ENCODE measurements at places on chromosomes 6 and 20.

DNA sequence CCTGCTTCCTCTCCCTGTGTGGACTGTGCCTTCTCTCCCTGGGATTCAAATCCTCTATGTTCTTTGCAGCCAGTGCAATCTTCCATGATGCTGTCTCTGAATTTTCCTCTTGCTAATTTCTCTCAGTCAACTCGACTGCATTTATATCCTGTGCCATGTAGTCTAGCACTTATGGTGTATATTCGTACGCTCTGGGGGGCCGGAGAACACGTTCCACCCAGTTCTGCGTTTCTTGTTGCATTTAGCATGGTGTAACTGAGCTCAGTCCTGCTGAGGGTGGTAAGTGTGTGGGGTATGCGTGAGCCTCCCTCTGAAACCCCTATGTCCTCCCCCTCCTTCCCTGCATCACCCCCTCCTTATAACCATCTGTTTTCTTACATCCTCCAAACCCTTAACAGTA is 42.0 kb downstream of the ADTRP start:
- DNase-seq, result no peak

GRCh38 chr6:43838276-43839036 is 68.4 kb downstream of the VEGFA start:
- DNase-seq, result peak; percentile 9

- no peak for DNase-seq
Observed at GRCh38 chr6:160428069-160428430, 79.9 kb downstream of the SLC22A3 start.

GRCh38 chr6:35219683-35220326 is 6.0 kb downstream of the SCUBE3 start:
- DNase-seq, result no peak

GRCh38 chr20:40778894-40779496 is 90.0 kb upstream of the MAFB start:
- DNase-seq, result no peak

GRCh38 chr6:118383924-118384323 is 164.2 kb upstream of the PLN start:
- no peak for DNase-seq

- no peak for DNase-seq
Observed at GRCh38 chr6:86869500-86869899, 67.8 kb upstream of the HTR1E start.

DNA sequence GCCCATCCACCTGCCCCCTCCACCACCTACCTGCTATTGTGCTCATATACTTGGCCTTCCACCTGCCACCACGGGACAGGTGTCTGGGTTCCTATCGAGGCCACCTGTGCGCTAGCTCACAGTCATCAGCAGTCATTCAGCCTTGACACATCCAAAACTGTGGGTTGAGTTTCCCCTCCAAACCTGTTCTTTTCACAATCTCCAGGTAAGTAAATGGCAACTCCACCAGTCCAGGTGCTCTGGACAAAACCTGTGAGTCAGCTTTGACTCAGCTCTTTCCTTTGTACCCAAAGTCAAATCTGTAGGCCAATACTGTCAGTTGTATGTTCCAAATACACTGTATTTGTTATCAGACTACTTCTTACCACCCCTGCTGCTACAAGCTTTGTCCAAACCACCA is 52.6 kb downstream of the SPTLC3 start:
- DNase-seq, result no peak

GRCh38 chr6:102197211-102197610 is 803.7 kb downstream of the GRIK2 start:
- no peak for DNase-seq

- peak; percentile 13 for DNase-seq
Observed at GRCh38 chr6:104486035-104486434, 373.7 kb downstream of the HACE1 start.

- DNase-seq, result peak; percentile 51
Observed at GRCh38 chr6:20952699-20953474, 418.6 kb downstream of the CDKAL1 start.

GRCh38 chr20:59636766-59637370 is 32.5 kb downstream of the PHACTR3 start:
- DNase-seq, result no peak

DNA sequence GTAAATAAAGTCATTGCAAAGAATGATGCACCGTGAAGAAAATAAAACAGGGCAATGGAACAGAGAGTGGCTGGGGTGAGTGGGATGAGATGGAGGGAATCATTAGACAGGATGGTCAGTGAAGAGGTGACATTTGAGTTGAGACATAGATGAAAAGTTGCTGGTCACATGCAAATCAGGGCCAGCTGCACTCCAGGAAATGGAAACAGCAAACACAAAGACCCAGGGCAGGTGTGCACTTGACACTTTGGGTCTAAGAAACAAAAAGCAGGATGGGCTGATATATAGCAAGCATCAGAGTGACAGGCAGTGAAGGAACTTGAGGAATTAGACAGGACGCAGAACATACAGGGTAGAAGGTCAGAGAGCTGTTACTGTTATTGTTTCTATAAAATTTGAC is 171.5 kb upstream of the RIPOR2 start:
- DNase-seq, result no peak

- no peak for DNase-seq
Observed at GRCh38 chr20:52829111-52829510, 143.0 kb upstream of the TSHZ2 start.

- no peak for DNase-seq
Observed at GRCh38 chr6:55290736-55291135, 36.5 kb upstream of the GFRAL start.

GRCh38 chr6:53837865-53838769 is 43.3 kb downstream of the LRRC1 start:
- no peak for DNase-seq

GRCh38 chr6:71481801-71482200 is 193.2 kb downstream of the OGFRL1 start:
- no peak for DNase-seq

DNA sequence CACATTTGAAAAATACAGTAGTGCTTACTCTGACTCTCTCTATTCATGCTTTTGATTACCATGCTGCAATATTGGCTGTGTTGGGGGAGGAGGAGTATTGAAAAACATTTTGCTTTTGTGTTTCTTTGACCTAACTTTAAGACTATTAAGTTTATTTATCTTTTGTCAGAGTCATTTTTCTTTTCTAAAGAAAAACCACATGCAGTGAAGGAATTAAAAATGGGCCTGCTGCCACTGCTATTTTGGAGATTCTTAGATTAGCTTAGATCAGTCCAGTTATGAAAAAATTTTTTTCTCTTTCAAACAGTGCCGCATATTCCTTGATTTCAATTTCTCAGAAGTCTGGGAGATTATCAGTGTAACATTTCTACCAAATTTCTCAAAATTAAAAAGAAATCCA is 36.1 kb downstream of the BCKDHB start:
- no peak for DNase-seq

- no peak for DNase-seq
Observed at GRCh38 chr6:144234399-144234798, 50.7 kb upstream of the UTRN start.

DNA sequence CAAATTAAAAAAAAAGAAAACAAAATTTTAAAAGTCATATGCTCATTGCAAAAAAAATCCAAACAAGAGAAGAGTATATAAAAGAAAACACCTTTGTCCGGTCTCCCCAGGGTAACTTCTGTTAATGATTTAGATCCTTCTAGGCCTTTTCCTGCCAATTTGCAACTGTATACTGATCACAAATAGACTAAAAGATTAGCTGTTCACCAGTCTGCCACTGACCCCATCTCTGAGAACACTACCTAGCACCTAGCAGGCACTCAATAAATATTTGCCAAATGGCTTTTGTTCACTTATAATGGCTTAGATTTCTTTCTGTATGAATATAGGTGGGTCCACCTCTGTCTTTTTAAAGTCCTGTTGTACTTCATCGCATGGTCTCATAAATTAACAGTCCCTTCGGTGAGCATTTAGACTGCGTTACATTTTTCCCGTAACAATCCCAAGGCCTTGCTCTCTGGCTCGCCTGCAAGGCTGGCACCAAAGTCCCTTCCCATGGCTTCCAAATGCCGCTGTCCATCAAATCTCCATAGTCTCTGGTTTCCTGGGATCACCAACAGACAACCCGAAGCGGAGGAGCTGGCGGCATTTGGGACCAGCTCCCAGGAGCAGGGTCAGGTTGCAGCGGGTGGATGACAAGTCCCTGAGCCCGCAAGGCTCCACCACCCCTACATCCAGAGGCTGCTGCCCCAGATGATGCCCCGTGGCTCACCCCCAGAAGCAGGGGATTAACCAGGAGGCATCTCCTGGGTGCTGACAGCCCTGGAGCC is 11.8 kb downstream of the JPH2 start:
- no peak for DNase-seq

DNA sequence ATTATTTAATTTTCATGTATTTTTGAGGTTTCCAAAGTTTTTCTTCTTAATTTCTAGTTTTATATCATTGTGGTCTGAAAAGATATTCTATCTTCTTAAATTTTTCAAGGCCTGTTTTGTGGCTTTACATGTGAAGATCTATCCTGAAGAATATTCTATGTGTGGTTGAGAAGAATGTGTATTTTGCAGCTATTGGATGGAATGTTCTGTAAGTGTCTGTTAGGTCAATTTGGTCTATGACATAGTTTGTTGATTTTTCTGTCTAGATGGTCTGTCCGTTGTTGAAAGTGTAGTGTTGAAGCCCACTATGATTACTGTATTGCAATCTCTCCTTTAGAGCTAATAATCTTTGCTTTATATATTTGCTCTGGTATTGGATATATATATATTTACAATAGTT is 125.7 kb downstream of the CRYBG1 start:
- no peak for DNase-seq

- DNase-seq, result no peak
Observed at GRCh38 chr6:125198398-125198937, 44.9 kb downstream of the TPD52L1 start.

- DNase-seq, result no peak
Observed at GRCh38 chr6:89239338-89239737, 22.2 kb upstream of the GABRR1 start.

DNA sequence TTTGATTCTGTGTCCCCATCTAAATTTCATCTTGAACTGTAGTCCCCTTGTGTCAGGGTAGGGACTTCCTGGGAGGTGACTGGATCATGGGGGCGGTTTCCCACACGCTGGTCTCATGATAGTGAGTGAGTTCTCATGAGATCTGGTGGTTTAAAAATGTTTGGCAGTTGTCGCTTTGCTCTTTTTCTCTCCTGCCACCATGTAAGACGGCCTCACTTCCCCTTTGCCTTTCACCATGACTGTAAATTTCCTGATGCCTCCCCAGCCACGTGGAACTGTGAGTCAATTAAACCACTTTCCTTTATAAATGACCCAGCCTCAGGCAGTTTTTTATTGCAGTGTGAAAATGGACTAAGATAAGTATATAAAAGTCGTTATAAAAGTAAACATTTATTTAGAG is 80.5 kb upstream of the SGK1 start:
- DNase-seq, result no peak

- DNase-seq, result no peak
Observed at GRCh38 chr20:52105442-52106422, 85.8 kb downstream of the ZFP64 start.

GRCh38 chr6:106300944-106301343 is 24.6 kb downstream of the ATG5 start:
- DNase-seq, result no peak

DNA sequence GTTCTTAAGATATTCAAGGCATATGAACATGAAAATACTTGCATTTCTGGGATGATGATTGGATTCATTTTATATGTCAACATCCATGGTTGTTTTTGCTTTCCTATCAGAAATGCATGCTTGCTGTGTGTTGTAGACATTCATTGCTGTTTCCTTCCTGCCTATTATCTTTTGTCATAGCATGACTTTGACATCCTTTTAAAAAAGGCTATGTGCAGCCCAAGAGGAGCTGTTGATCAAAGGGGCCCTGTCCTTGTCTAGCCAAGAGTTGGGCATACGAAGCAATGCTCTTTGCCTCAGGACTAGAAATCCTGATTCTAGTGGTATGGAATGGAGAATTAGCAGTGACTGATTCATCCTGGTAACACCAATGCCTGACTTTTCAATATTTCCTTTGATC is 143.1 kb downstream of the RNF144B start:
- no peak for DNase-seq

- DNase-seq, result no peak
Observed at GRCh38 chr6:135883045-135883444, 31.5 kb downstream of the PDE7B start.

- DNase-seq, result no peak
Observed at GRCh38 chr6:20349225-20349624, 52.5 kb upstream of the E2F3 start.

DNA sequence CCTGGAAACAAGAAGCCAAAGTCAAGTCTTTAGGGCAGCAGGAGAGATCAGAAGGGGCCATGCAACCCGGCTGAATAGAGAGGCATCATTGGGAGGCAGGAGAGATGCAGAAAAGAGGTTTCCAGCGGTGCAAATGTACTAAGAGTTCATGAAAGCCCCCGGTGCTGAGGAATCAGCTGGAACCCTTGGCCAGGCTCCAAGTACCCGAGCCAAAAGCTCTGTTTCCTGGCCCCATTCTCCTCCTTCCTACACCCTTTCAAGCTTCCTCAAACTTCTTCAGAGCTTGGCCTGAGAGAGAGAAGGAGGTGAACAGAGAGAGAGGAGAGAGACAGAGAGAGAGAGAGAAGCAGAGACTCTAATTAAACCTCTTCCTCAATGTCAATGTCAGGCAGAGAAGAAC is 433.5 kb downstream of the PRKN start:
- no peak for DNase-seq

DNA sequence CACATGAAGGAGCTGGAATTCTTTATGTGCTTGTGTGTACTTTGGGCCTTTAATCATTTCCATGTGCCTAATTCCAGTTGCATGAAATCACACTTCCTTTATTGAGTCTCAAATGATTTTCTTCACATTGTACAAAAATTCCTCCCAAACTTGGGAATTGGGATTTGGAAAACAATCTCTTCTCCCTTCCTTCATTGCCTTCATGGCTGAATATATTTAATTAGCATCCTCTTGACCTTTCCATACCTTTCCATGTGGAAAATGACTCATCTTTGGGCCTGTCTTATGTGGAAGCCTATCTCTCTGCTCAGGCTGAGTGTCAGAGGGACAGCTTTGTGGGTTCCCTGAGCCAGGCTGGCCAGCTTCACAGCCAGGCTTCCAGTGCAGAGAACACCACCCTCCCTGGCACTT is 33.0 kb upstream of the CDH4 start:
- peak; percentile 38 for DNase-seq

GRCh38 chr20:23544133-23544532 is 24.2 kb downstream of the CST9L start:
- DNase-seq, result no peak

DNA sequence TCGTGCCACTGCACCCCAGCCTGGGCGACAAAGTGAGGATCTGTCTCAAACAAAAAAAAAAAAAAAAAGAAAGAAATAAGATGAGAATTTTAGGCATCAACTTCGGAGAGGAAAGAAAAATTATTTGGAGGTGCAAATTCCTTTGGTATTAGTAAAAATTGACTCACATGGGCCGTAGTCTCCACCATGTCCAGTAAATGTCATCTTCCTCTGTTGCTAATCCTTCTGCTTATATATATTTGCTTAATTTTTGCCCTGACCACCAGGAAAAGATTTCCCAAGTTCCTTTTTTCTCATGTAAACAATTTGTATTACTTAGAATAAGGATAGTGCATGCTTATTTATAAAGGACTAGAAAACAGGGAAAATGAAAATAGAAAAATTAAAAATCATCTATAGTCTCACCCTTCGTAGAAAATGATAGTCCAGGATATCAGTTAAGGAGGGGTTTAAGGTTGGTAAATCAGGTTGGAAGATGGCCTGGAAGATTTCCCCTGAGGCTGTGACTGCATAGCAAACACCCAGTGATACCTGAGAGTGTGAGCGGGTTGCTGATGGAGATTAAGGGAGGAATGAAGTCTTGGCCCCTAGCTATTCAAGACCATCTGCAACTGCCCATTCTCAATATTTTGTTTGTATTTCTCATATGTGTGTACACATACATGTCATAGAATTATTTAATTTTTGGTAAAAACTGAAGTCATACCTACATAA is 240.8 kb downstream of the ZNF217 start:
- DNase-seq, result no peak

GRCh38 chr6:42783876-42784642 is 2.2 kb downstream of the BICRAL start:
- DNase-seq, result no peak

Measured in forelimb muscle (tissue), 1 donor.